Suppressor macrophage treated with lipopolysaccharide for 1 hour (primary cell): ENCODE measurements at places on chromosomes 12 and 14.

DNA sequence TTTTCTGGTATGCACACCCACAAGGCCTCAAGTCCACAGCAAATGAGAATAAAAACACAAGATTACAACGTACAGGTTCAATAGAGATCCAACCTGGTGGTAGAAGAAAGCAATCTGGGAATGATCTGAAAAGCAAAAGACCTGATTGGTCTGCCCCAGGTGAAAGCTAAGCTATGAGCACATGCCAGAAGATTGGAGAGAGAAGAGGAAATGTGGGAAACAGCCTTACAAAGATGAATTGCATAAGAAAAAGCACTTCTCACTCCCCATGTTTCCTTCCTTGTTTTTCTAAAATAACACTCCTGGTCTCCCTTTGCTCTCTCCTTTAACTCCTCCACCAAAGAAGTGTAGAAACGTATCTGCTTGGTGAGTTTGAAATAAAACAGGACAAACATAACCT lies 77.3 kb upstream of the ANO6 start:
- peak; percentile 21 for DNase-seq

GRCh38 chr14:29843981-29844380 lies 83.7 kb downstream of the PRKD1 start:
- no peak for DNase-seq

DNA sequence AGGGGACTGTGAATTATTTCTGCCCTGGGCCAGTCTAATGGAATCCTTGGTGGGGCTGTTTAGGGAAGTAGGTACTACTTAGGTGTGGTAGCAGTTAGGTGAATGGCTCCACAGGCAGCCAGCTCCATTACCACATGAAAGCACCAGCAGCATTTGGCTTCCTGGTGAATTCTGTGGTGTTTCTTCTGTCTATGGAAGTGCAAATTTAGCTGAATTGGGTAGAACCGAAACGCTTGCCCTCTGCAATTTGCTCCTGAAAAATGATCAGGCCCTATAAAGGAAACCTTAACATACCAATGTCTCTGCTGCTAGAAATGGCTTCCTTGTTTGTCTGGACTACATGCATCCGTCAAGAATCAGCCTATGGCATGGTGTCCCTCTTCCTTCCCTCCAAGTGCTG lies 16.4 kb downstream of the FLRT2 start:
- no peak for DNase-seq

GRCh38 chr12:55704824-55705718 lies 2.6 kb downstream of the ITGA7 start:
- DNase-seq: no peak

DNA sequence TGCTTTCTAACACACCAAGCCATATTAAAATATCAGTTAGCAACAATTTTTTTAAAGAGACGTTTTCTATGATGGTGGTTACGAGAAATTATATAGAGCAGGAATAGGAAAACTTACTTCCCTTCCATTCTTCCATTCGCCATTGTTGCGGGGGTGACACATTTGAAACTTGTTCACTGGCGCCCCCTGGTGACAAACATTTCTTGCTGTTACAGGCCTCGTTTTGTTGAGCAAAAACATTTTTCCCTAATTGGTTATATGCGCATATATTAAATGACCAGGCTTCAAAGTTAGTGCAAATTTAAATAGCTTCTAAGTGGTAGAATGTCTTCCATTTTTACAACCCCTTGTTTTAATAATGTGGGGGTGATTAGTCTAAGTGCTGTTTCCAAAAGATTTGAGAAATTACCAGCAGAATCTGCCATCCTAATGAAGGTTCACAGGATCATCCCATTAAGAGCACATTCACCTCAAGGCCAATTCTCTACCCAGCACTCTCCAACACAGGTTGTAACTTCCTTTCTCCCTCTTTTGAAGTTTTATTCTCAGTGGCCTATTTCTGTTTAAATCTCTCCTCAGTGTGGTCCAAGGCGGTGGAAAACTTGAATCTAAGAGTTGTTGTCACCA lies 1124.7 kb downstream of the FLRT2 start:
- peak; percentile 80 for DNase-seq

GRCh38 chr14:45799511-45799910 lies 546.5 kb upstream of the MIS18BP1 start:
- DNase-seq: no peak

GRCh38 chr12:11969437-11970154 lies 101.1 kb upstream of the BCL2L14 start:
- no peak for DNase-seq

- no peak for DNase-seq
Measured at GRCh38 chr12:128091951-128092382, 175.0 kb upstream of the TMEM132C start.

DNA sequence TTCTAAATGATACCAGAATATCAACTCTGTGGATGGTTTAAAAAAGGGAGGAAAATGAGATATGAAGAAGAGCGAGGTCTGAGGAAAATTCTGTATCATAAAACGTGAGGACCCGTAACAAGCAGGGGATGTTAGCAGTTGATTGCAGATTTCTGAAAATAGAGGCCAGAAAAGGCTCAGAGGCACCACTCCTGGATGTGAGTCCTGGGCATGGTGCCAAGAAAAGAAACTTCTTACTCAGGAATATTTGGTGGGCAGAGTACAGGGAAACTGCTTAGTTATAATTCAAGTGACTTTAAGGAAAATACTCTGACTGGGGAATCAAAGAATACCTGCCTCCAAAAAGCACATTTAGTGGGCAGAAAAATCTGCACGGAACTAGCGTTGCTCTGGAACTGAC lies 85.5 kb downstream of the PRICKLE1 start:
- DNase-seq: peak; percentile 3

GRCh38 chr12:108414021-108414420 lies 74.9 kb upstream of the CMKLR1 start:
- no peak for DNase-seq

GRCh38 chr12:99627459-99627858 lies 20.1 kb upstream of the GARIN6 start:
- no peak for DNase-seq

- no peak for DNase-seq
Measured at GRCh38 chr12:70227911-70228310, 15.3 kb upstream of the CNOT2 start.

- no peak for DNase-seq
Measured at GRCh38 chr14:36426836-36427235, 93.2 kb downstream of the NKX2-1 start.

DNA sequence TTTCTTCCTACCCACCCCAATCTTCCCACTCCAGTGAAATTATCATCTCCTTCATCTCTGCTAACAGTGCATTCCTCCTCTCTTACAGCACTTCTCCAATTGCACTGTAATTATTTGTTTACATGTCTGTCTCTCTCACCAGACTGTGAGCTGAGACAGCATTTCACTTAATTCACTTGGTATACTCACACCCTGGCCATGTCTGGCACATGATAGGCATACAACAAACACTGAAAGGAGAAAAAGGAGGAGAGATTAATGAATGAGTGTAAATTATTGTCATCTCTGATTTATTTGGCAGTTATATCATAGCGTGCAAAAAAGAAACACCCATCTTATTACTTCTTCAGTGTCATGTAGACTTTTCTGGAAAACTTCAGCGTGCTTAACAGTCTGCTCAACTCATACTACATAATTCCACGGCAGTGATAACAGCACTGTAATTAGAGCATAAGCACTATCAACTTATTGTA lies 452.3 kb downstream of the ADAMTS20 start:
- DNase-seq: no peak

DNA sequence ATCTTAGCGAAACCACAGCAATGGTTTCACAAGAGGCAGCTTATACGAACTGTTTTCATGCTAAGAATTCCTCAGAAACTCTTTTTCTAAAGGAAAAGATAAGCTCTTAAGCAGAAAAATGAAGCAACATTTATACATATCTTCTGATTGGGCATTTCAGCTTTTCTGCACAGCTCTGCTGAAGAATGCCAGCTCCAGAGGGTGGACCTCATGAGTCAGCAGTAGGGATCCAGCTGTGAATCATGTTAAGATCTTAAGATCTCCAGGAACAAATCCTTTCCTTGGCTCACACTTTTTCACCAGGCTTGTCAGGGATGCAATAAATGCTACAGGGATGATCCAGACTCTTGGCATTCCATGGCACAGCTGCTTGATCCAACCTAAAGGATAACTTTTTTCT lies 477.1 kb upstream of the CCDC196 start:
- peak; percentile 44 for DNase-seq

- DNase-seq: peak; percentile 94
Measured at GRCh38 chr12:121128908-121129810, 3.5 kb upstream of the P2RX7 start.

GRCh38 chr12:111436811-111437210 lies 31.1 kb downstream of the SH2B3 start:
- no peak for DNase-seq

DNA sequence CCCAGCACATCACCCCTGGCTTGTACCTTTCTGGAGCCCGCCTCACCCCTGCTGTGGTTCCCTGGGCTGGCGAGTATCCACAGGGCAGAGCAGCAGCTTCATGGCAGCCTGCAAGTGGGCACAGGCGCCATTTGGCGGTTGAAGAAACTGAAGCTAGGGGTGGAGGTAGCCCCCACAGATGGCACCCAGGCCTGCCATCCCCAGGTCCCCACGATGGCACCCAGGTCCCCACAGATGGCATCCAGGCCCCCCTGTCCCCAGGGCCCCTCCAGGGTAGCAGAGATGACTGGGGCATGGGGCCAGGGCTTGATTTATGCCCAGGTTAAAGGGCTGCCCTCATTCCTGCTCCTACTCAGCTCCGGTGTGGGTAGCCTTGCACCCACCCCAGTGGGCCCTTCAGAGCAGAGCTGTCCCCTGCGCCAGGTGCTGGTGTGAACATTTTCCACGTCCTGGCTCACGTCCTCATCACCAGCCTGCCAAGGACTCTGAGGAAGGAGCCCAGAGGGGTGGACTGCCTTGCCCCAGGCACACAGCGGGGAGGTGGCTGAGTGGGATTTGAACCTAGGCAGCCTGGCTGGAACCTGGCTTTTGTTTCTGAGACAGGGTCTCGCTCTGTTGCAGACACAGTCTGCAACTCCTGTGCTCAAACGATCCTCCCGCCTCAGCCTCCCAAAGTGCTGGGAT lies 8.7 kb downstream of the MMP17 start:
- DNase-seq: no peak

- DNase-seq: no peak
Measured at GRCh38 chr12:5493018-5493417, 61.1 kb downstream of the NTF3 start.

GRCh38 chr14:96162265-96162664 lies 42.4 kb upstream of the BDKRB2 start:
- no peak for DNase-seq

DNA sequence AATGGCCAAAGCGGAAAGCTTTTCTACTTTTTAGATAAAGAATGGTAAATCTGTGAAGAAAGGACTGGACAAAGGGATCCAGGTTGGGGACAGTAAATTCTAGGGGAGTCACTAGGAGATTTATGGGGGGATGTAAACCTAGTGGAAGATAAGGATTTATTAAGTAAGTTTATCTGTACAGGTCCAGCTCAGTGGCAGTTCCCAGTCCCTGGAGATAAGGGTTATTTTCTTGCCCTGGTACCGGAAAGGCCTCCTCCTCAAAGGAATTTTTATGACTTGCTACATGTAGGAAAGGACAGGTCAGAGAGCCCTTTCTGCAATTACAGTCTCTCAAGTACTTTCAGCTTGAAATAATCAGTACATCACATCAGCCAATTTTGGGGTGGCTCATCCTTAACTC lies 72.6 kb upstream of the BICD1 start:
- DNase-seq: no peak

DNA sequence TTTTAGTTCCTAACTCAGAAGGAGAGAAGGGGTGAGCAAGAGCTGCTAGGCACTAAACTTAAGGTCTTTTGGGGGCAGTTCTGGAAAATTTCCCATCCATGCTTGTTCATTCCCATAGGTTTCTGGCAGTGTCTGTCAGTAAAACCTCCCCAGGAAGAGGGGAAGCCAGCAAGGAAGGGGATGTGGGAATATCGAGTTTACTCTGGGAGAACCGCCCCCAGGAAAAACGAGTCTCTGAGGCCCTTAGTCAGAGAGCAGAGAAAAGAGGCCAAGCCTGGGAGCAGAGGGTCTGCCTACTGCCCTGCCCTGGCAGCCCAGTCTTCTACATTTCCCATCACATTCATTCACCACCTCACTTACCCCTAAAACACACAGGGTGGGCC lies 55.9 kb downstream of the TMCC3 start:
- DNase-seq: no peak

GRCh38 chr12:120060717-120061116 lies 55.8 kb downstream of the RAB35 start:
- DNase-seq: no peak

GRCh38 chr14:59305836-59306555 lies 117.5 kb downstream of the DAAM1 start:
- DNase-seq: no peak

- DNase-seq: no peak
Measured at GRCh38 chr12:56161690-56162351, 3.7 kb downstream of the MYL6 start.
